ENCODE measurements at places on chromosomes 3 and 15.
A peak's percentile ranks its signal among the peaks of the same experiment; 100 is the strongest.

- DNase-seq, result no peak
Observed at GRCh38 chr3:171095063-171095462, 68.5 kb upstream of the SLC2A2 start.

GRCh38 chr3:49554633-49555265, 472 bp downstream of the BSN start:
- DNase-seq, result no peak

GRCh38 chr3:184769382-184770170, 42.4 kb upstream of the VPS8 start:
- DNase-seq, result no peak

DNA sequence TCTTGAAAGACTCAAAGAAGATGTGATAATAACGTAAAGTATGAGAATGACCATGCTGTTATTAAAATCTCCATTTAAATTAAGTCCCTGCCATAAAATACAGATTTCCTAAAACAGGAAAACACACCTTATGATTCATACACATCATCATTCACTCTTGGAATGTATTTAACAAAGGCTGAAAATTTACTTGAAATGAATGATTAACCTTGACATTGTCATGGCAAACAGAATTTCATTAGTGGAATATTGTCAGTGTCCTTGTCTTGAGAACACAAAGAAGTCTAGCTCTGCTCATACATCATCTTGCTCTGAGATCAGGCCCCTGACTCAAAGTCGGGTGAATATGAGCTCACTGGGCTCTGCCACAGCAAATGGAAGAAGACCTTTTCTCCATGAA, 313.9 kb downstream of the FGF12 start:
- no peak for DNase-seq

DNA sequence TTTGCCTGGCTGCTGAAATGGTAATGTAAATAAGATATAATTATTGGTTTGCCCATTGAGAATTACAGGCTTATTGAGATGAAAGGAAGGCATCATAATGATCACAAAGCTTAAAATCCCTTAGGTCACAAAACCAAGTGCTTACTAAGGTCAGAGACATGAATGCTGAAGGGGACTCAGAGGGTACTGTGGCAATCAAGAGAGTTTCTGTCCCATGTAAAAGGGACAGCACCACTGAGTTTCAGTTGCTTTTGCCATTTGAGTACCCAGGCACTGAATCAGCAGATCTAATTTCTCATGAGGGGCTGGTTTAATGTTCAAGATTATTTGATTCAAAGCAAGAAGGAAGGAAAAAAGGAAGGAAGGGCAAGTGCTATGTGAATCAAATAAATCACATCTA, 127.0 kb downstream of the PLOD2 start:
- peak; percentile 82 for DNase-seq

DNA sequence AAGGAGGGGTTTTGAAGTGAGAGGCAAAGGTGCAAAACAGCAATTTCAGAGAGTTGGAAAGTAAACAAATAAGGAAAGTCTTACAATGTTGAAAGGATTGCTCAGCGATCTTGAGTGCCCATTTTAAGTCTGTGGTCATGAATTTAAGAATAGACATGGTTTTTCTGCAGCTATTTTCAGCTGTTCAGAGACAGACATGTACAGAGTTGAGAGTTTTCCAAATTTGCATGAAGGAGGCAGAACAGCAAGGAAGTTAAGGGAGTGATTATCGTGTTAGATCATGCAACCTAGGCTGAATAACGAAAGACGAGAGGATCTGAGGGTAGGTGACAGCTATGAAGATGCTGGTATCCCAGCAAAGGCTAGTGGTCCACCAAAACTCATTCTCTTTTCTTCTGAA, 37.2 kb downstream of the DET1 start:
- DNase-seq, result no peak

DNA sequence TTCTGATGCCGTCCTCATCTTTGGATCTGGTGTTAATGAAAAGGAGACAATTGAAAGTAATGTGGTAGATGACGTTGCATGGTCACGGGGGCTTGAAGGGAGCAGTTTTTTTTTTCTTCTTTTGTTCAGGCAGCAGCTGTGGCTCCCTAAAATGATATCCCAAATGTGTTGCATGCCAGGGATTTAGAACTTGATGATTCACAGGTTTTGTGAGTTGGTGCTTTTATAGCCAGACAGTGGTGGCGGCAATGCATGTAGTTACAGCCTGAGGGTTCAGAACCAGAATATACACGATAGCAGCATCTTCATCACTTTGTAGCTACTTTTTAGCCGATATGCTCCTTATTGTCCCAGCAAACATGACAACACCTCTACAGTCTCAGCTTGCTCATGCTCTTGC, 133.4 kb downstream of the CHST2 start:
- no peak for DNase-seq

- no peak for DNase-seq
Observed at GRCh38 chr15:71218272-71218805, 103.1 kb downstream of the THSD4 start.

DNA sequence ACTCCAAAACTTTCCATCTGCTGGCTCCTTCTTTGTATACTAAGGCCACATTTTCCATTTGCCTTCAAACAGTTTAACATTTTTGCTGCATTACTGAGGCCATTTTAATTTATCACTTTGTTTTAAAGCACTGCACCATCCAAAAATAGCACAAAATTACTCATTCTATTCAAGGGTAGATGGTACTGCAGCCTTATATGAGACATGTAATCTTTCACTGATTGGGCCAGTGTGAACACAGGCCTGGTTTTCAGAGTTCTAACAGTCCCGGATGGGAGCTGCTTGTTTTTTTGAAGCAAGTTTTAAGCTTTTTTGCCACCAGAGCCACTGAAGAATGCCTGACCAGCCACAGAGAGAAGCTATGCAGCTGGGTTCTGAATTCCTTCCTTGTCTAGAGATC, 172.3 kb upstream of the TSC22D2 start:
- DNase-seq, result no peak

DNA sequence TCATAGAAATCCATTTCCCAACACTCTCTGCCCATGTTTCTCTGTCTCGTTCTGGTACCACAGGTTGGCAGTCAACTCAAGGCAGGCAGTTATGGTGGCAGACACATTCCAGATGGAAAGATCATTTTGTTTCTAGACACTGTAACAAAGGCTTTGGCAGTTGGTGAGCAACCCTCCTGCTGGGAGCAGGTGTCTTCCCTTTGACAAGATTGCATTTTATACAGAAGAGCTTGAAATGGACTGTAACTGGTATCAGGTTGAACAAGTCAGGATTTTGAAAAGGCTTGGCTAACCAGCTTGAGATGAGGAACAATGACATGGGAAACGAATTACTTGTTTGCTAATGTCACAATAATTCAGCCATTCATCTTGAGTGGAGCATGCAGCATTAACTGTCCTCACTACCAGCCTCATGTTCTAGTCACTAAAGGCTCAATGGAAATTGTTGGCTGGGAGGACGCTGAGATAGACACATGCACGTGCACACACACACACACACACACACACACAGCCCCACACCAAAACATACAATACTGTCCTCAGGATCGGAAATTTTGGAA, 170.0 kb downstream of the SEMA6D start:
- DNase-seq, result peak; percentile 34

DNA sequence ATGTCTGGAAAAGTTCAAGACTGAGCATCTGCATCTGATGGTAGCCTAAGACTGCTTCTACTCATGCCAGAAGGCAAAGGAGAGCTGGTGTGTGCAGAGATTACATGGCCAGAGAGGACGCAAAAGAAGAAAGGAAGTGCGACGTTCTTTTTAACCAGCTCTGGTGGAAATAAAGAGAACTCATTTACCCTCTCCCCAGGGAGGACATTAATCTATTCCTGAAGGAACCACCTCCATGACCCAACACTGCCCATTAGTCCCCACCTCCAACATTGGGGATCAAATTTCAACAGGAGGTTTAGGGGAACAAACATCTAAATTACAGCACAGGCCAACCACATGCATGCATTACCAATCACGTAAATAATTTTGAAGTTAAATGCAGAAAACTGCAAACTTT, 1.5 kb upstream of the NCK1 start:
- peak; percentile 46 for DNase-seq

DNA sequence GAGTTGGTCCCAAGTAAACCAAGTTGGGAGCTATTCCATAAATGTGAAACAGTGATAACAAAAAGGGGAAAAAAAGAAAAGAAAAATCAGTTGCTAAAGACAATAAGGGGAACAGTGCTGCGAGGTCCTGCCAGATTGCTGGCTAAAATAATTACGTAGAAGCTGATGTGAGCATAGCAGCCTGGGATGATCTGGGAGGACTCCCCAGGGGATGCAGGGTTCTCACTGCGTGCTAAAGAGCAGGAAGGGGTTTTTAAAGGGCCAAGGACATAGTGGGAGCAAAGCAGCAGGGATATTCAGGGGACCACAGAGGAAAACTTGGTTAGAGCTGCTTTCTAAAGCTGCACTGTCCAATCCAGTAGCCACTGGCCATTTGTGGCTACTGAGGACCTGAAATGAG, 133.0 kb upstream of the UMPS start:
- no peak for DNase-seq

GRCh38 chr15:60656481-60656880, 177.5 kb upstream of the ICE2 start:
- no peak for DNase-seq

DNA sequence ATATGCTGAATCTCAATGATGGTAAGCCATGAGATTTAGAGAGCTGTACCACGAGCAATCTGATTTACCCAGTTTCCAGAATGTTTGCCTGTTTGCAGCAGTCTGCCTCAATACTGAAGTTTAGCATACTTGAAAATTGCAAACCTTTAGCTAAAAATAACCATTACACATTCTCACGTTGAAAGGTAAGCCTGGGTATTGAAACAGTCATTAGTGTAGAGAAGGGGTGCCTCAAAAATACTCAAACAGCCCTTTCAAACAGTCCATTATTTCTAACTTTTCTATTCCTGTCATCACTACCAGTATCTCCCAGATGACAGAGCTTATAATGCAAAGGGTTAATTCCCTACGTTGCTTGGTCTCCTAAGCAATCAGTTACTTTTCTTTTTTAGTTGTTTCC, 111.8 kb upstream of the MBNL1 start:
- DNase-seq, result no peak

DNA sequence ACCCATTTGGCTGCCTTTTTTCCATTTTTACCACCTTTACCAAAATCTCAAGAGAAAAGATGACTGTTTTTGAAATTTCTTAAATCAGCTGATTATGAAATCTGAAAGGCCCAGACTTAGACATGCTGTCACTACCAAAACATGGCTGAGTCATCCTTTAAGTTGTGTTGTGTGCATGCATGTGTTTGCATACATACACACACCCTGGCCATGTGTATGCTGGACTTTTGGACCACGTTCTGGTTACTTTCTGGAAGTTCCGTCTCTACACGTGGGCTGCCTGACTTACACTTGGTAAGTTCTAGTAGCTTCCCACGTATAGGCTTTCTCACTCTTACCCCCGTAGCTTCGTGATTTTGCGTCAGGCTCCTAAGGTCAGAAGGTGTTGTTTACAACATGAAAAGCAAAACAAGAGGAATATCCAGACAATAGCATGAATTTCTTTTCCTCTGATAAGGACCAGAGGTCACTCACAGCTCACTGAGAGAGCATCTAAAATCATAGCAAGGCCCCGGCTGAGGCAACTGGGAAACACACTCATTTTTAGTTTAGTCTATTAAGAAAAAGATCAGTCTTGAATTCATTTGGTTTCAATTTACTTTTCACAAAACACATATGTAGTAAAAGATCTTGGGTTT, 62.4 kb downstream of the COL8A1 start:
- DNase-seq, result no peak

- peak; percentile 58 for DNase-seq
Observed at GRCh38 chr15:93658026-93658816, 569.2 kb upstream of the RGMA start.

- DNase-seq, result no peak
Observed at GRCh38 chr3:87359025-87359424, 82.6 kb upstream of the POU1F1 start.

DNA sequence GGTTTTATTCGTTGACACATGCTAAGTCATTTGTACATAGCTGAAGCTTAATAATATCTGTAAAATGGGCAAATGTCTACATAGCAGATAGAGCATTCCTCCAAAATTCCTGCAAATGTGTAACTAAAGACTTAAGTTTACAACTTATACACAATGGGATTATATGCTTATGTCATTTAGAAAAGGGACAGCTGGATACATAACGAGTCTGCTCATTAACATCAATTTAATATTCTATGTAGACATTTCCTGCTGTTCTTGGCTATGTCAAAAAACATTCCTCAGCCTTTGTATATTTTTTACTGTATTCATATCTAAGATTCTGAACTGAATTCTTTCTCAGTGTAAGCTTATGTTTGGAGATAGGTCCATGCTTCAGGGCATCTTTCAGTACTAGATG, 762.2 kb downstream of the NR2F2 start:
- no peak for DNase-seq

DNA sequence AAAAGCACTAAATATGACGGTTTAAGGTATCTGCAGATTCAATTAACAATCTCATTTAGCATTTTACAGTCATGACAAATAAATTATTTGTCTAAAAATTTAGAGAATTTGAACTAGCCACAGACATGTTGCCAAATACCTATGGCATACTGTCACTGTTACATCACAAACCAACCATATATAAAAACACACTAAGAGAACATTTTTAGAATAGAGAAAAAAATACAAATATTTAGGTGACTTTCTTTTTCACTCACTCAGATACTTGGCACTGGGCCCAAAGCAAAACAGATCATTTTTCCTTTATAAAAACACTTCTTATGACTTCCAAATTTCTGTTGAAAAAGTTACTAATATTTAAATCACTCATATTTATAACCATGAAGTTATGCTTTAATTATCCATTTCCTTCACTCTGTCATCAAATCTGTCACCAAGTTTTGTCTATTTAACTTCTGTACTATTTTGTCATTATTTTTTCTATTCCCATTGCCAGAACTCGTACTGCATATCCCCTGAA, 644.7 kb downstream of the OTOL1 start:
- no peak for DNase-seq

DNA sequence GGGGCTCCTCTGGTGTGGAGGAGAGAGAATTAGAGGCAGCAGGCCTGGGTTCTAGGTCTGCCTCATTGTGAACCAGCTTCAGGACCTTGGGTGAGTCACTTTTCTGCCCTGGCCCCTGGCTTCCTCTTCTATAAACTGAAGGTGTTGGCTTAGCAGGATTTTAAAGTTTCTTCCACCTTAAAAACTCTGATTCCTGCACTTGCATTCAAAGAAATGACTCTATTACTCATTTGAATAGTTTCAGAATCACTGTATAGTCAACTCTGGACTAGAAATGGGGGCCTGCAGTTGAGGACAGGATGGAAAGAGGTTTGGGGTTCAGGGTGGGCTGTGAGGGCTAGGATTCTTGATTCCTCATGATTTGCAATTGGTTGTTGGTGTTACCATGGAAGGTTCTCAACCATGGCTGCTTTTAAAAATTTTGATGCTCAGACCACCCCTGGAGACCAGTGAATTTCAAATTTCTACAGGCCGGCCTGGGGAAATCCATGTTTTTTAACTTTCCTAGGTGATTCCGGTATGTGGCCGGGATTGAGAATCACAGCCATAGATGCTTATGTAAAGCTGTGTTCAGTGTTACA, 19.9 kb downstream of the SMAD3 start:
- DNase-seq, result no peak

DNA sequence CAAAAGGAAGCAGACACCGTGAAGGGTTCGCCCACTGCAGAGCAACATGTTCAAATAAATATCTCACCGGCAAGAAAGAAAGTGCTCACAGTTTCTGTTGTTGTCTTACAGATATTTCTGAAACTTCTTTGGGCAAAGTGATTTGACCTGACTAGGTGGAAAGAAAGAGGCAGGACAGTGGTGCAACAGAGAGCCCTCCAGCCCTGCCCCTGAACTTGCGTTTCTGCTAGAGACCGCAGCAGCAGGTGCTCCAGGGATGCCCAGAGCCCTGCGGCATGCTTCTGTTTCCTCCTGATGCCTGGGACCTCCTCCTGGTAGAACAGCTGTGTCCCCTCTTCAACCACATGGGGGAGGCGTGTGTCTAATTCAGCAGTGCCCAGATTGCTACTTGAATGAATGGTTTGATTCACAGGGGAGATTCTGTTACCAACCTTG, 123.4 kb downstream of the ATP10A start:
- no peak for DNase-seq
